ENCODE measurements at places on chromosomes 7 and 10.
A peak's percentile ranks its signal among the peaks of the same experiment; 100 is the strongest.

GRCh38 chr7:121331574-121331973, 2.8 kb downstream of the WNT16 start:
- no peak for DNase-seq

DNA sequence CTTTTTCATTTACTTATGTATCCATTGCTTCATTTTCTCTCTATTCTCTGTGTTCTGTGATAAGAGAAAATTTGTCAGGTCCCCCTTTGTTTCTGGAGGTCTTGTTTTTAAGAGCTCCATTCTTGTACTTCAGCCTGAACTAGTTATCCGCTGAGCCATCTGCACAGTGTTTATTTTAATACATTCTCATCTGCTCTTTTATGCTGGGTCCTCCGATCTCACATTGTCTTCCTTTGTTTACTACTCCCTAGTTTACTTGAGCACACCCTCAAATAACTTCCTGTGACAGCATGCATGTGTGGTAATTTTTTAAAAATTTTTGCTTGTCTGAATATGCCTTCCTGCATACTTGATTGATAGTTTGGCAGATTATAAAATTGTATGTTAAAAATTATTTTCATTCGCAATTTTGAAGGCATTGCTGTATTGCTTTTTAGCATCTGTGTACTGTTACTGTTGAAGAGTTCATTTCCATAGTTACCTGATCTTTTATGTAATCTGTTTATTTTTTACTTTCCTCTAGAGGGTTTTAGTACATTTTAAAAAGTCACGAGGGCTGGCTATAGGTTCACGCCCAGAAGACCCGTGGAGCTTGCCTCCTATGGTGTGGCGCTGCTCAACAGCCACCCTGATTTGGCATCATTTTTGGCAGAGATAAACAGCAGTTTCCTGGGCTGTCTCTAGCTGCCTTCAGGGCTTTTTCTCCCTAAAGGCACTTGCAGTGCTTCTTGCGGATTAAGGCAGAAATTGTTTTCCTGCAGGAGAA, 31.9 kb downstream of the RSBN1L start:
- DNase-seq = peak; percentile 13

GRCh38 chr7:135942614-135943013, 34.5 kb downstream of the MTPN start:
- DNase-seq = no peak

DNA sequence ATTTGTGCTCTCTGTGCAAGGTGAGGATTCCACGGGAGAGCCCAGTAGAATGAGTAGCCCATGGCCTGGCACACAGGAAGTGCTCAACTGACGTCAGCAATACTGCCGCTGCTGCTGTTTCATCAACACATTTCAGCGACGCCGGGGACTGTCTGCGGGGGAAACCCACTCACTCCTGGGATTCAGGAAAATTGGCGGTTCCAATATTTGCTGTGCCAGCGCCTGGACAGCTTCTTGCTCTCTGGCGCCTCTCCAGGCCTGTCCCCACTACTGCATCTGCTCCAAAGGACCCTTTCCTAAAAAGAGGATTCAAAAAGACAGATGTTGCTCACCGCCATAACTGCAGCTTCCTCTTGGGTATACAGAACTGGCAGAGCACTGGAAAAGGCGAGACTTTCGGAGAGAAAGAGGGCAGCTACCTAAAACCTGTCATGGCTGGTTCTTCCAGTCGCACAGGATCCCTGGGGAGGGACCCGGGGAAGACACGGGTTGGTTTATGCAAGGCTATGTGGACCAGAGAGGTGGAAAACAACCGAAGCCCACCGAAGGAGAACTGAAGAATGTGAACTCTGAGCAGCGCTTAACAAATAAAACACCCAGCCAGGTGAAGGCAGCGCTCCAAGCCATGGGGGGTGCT, 39.7 kb upstream of the ENO4 start:
- peak; percentile 24 for DNase-seq

GRCh38 chr7:80372415-80372814, 139.4 kb downstream of the GNAT3 start:
- DNase-seq = peak; percentile 27

DNA sequence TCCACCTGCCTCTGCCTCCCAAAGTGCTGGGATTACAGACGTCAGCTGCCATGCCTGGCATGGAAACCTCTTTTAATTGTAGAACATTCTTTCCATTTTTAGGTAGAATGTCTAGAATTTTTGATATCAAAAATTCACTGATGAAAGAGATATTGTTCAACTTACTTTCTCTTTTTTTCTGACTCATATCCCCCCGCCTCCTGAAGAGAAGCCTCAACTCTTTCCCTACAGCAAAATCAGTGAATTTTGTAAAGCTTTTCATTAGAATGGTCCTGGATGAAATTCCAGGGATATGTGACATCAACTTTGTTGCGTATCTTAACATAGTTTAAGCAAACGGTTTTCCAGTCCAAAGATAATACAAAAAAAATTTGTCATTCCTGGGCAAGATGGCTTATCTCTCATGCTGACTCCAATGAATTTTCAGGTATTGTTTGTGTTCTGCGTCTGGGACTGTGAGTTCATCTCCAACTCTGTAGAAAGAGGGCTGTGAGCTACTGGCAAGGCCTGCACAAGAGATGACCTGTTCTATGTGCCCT, 256.8 kb downstream of the BMPER start:
- no peak for DNase-seq

- DNase-seq = no peak
These were observed 90.6 kb upstream of the OIT3 start for GRCh38 chr10:72802763-72803505.

DNA sequence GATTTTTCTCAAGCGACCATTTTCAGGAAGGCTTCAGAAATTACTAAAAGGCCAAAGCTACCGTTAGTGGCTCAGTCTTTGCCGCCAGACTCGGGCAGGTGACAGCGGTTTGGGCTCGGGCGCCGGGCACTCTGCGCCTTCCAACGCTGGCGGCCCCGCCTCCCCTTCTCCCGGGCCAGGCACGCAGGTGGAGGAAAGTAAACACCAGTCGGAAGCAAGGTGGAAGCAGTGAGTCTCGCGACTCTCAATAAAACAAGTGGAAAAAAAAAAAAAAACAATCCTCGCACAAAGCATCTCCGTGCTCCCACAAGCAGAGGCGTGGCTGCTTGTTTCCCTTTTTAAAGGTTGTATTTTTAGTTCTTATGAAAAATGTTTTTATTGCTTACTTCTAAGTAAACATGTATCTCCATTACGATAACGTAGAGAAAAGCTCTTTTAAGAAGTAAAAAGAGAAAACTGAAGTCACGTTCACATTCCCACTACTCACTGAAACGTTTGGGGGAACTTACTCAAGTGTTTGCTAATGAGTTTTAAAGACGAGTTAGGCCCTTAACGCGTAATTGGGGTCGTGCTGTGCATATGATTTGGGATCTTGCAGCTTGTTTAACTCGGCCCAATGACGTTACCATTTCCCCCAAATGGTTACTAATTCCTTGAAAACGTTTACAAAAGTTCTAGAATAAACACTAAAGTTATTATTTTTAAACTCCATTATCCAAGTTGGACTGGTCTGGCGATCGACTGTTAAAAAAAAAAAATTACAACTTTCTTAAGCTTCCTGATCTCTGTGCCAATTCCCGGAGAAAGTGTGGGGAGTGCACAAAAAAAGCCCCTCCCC, 864 bp downstream of the CDCA7L start:
- no peak for DNase-seq

- DNase-seq = no peak
These were observed 34.0 kb downstream of the MYO1G start for GRCh38 chr7:44944821-44945220.

DNA sequence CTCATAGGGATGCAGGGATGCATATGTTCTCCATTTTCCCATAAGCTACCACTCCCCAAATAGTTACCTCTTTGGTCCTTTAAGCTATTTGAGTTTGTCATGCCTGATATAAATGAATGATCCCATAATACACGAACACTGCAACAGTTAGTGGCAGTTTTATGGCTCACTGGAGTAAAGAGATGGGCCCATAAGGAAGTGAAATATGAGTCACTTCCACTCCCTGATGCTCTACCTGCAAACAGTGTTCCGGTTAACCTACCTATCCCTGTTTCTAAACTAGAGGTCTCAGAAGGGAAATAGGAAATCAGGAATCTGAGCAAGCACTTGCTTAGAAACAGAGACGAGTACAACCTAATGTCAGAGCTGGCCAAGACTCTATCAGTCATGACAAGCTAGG, 71.7 kb downstream of the CALD1 start:
- DNase-seq = no peak

GRCh38 chr7:139041378-139042085, 5.7 kb upstream of the ZC3HAV1L start:
- no peak for DNase-seq

DNA sequence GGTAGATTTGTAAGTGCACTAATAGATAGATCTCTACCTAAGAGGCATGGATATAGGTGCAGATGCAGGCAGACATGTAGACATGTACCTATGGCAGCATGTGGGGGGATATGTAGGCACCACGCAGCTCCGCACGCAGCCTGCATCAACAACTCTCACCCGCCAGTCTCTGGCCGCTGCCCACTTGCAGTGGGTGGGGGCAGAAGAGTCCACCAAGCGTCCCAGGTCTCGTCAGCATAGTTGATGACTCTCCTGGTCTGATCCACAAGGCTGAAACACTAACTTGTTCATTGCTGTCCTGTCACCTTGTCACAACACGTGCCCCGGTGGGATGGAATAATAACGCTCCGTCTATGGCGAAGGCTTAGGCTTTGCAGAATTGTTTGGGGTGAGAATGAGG, 252.0 kb downstream of the ADARB2 start:
- DNase-seq = no peak

GRCh38 chr10:25694206-25694933, 239.7 kb upstream of the MYO3A start:
- DNase-seq = no peak

DNA sequence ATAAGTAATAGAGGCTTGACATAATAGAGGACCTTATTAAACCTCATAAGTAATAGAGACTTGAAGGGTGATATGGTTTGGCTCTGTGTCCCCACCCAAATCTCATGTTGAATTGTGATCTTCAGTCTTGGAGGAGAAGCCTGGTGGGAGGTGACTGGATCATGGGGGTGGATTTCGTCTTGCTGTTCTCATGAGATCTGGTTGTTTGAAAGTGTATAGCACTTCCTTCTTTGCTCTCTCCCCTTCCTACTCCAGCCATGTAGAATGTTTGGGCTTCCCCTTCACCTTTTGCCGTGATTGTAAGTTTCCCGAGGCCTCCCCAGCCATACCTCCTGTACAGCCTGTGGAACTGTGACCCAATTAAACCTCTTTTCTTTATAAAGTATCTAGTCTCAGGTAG, 8.6 kb downstream of the KIFBP start:
- no peak for DNase-seq

- DNase-seq = no peak
These were observed 244.6 kb downstream of the PHTF2 start for GRCh38 chr7:78043159-78043558.

GRCh38 chr7:16978358-16979244, 96.8 kb upstream of the AGR3 start:
- peak; percentile 46 for DNase-seq

DNA sequence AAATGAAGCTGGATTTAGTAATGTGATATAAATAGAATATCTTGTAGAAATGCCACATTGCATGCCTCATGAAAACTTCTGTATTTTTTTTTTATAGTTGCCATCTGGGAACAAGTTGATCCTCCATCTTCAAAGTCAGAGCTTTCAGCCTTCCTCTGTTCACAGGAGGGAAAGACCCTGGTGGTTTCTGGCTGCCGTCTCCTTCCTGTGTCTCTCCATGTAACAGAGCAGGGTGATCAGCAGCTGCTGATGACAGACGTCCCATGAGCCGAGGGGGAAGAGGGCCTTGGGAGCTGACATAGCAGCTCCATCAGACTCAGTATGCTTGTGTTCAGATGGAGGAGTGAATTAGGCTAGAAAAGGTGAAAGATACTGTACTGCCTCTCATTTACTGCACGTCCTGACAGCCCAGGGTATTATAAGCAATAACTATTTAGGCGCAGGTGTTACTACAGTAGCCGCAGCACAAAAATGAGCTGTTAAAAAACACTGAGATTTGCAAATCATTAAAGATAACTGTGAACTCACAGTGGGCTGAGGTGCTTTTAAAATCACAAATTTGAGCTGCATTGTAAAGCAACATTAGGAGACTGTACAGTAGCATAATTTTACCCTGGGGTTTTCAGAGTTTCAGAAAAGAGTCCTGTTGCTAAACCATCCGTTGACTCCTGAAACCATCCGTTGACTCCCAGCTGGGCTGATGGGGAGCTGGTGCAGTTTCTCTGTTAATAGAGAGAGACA, 103.3 kb downstream of the CFAP58 start:
- DNase-seq = no peak

DNA sequence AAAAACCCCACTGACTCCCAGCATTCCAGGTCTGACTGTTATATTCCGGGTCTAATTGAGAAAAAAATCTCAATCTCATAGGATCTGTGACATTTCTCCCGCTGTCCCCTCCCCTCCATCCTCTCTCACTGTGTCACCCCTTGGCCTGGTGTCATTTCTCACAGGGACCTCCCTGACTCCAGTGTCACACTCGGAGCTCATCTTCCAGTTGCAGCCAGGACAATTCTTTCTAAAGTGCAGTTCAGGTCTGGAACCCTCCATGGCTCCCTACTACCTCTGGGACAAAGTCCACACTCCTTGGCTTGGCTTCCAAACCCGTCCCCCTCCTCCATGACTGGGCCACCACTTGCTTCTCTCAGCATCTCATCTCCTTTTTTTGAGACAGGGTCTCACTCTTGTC, 14.2 kb downstream of the MLXIPL start:
- no peak for DNase-seq

- DNase-seq = peak; percentile 26
These were observed 219.0 kb downstream of the CCDC3 start for GRCh38 chr10:12782537-12782936.

GRCh38 chr7:138125598-138126111, 49.4 kb downstream of the AKR1D1 start:
- peak; percentile 12 for DNase-seq

DNA sequence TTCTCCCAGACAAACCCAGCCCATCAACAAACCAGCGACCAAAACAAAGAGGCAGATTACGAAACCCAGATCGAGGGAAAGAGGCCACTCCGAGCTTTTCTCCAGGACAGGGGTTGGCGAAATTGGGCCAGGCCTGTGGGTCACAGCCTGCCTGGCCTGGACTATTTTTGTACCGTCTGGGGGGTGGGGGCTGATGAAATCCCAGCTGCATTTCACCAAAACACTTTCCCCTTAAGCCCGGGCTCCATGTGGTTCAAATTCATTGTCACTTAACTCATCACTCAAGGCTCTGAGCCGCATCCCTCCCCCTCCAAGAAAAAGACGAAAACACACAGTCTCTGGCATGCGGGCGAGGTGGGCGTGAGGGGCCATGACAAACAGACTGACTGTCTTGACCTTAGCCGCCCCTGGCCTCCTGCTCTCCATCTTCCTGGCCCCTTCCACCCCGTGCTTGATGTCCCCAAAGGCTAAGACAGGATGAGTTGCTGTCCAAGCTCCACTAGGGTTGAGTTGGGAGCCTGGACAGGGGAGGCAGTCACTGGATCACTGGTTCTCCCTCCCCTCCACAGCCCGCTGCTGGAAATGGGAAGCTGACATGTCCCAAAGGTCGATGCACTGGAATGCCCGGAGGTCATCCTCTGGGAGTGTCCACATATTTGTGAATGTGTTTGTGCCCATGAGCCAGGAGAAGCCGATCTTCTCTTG, 19.2 kb downstream of the TMEM270 start:
- DNase-seq = peak; percentile 75

GRCh38 chr10:123795846-123796590, 95.6 kb downstream of the CPXM2 start:
- no peak for DNase-seq
